ENCODE measurements at places on chromosomes 2 and 18.

DNA sequence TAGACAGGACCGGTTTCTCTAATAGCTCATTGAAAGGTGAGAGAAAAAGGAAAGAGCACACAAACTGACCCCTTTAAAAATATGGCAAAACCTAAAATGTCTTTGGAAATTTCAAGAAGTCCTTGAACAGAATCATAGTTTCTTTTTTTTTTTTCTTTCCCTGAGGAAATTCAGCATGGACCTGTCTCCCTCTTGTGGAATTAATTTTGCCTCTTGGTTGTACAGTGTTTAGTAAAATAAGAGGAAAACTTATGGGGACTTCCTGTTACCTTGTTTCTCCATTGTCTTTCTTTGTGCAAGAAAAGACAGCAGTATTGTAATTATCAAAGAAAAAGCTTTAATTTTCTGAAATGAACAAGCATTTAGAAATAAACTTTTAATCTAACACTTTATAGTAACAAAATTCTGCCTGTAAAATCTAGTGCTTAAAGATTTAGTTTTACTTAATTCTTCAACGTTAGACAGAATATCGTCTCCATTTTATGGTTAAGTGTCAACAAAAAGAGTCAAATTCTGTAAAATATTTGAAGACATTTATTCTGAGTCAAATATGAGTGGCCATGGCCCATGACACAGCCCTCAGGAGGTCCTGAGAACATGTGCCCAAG lies 176.3 kb upstream of the NABP1 start:
- DNase-seq = no peak

- DNase-seq = no peak
These were observed 5.3 kb downstream of the LHCGR start for GRCh38 chr2:48750128-48750739.

- no peak for DNase-seq
These were observed 502.3 kb downstream of the PID1 start for GRCh38 chr2:228768818-228769217.

DNA sequence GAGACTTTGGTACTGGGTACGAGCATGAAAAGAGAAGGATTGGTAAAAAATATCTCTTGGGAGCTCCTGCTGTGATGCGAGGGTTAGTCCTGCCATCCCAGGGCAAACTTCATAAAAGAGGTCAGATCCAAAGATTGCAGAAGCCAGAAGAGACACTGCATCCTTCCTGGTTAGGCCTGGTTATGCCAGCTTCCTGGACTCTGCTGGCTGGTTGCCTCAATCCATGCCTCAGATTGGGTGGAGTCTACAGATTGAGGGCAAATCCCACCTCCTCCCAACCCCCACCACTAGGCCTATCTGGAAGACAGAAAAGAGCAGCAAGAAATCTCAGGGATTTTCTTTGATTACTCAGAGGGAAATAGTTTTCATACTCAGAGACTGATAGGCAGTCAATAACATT lies 5.3 kb upstream of the ACADL start:
- DNase-seq = no peak

- no peak for DNase-seq
These were observed 35.2 kb downstream of the ZNF407 start for GRCh38 chr18:74632856-74633255.

- DNase-seq = no peak
These were observed 290.9 kb upstream of the HDAC4 start for GRCh38 chr2:239691720-239692119.

GRCh38 chr2:127463155-127463991 lies 45.1 kb downstream of the PROC start:
- no peak for DNase-seq

GRCh38 chr2:224586127-224586695 lies 1.0 kb upstream of the CUL3 start:
- no peak for DNase-seq

DNA sequence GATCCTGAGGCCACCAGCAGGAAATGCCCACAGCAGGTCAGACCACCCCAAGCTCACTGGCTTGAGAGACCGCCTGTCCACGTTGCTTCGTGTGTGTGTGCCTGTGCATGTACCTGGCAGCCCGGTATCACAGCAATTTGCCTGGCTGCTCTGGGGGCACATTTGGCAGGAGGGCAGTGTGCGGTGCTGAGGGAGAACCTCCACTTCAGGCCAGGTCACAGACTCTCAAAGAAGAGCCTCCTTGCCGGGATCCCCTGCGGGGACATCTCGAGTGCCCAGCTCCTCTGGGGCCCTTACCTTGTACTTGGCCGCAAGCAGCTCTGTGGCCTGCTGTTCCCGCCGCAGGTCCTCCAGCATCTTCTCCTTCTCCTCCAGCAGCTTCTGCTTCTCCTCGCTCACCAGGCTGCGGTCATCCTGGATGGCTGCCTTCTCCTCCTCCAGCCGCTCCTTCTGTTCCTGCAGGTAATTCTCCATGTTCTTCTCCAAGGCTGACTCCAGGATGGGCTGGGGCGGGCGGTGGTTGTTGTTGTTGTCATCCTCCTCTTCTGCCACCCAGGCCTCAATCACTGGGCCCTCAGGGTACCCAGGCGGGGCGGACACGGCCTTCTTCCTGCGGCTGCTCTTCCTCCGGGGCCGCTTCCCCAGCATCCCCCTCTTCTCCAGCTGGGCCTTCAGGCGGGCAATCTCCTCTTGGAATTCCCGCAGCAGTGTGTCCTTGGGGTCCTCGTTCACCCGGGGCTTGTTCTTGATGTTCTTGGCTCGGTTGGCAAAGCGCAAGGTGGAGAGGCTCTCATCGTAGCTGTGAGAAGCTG lies 2.0 kb downstream of the KIF3C start:
- DNase-seq = no peak

GRCh38 chr18:59983506-59983905 lies 83.7 kb downstream of the PMAIP1 start:
- DNase-seq = no peak

GRCh38 chr2:37201766-37202165 lies 5.5 kb downstream of the CEBPZOS start:
- no peak for DNase-seq

Measured in left ventricle myocardium superior (tissue), 1 donor.